Occipital lobe (tissue), 3 donors: ENCODE measurements at places on chromosomes 2 and 18. TPM values are rescaled to one million over a fixed set of nuclear protein-coding genes. Genes with fewer than 3 reads are reported as not detected.
A peak's percentile ranks its signal among the peaks of the same experiment; 100 is the strongest.

The CXCR1 gene
- total RNA-seq: not detected

The CCDC142 gene
- 35.6 TPM for total RNA-seq

The PROKR1 gene
- 2.0 TPM for total RNA-seq

The ERBB4 gene
- total RNA-seq: 127 TPM

DNA sequence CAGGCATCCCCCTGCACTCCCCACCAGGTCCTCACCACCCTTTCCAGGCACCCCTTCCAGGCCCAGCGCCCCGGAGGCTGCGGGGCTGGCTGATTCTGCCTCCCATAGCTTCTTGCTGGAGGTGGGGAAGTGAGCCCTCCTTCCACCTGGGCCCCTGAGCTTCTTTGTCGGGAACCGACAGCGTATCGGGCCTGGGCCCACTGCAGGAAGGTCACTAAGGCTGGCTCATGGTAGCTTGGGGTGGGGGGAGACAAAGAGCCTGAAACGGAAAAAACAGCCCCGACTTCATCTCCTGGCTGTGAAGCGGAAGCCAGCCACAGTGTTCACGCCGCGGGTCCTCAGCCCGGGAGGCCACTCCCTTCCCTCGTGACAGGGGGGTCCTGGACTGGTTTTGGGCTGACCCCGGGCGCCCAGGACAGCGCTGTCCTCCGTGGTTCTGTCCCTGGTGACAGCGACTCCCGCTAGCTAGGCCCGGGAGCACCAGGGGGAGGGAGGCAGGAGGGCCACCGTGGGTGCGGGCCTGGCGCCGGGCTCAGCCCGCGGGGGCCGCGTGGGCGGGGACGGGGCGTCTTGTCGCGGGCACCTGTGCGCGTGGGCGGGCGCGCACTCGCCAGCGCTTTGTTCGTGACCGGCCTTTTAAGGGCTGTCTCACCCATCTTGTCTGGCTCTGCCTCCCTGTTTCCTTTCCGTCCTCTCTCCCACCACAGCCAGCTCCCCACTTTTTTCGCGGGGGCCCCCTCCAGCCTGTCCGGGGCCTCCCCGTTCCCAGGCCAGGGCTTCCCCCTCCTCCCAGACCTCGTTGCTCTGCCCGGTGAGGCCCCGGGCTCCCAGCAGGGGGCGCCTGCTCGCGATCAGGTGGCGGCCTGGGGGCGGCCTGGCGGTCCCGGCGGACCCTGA lies 64.9 kb downstream of the DNMT3A start:
- peak; percentile 65 for DNase-seq

DNA sequence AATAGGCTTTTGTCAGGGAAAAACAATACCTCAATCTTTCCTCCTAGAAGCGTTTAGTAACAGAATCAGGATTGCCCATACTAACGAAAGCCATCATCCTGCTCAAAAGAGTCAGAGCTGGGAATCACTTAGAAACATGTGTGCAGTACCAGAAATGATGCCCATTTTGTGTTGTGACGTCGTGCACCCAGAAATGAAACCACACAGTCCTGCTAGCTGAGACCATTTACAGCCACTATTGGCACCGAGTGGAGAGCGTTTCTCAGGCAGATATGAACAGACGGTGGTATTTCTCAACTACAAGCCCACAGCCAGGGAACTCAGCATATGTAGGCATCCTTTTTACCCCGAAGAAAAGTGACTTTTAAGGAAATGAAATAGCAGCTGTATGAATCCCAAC lies 284.3 kb upstream of the LRATD1 start:
- peak; percentile 40 for DNase-seq

GRCh38 chr2:152097290-152097800 lies 1.5 kb downstream of the CACNB4 start:
- DNase-seq: no peak

DNA sequence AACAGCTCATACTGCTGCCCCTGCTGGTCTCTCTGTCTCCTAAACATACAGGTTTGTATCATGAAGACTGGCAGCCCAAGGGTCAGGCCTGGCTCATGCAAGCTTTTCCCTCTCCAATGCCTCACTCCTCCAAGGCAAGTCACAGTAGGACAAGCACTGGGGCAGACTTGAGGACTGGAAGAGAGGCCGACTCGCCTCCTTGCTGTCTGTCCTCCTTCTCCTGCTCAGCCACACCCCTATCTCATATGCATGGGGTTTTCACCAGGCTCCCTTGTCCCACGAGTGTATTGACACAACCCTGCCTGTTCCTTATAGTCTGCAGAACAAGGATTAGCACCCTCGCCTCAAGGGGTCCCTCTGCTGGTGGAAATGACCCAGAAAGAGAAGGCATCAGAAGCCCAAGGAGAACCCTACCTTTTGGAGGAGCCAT lies 223.7 kb downstream of the SOX11 start:
- no peak for DNase-seq
